ENCODE measurements at places on chromosomes 1 and 21. TPM values are rescaled to one million over a fixed set of nuclear protein-coding genes. Genes with fewer than 3 reads are reported as not detected.

DNA sequence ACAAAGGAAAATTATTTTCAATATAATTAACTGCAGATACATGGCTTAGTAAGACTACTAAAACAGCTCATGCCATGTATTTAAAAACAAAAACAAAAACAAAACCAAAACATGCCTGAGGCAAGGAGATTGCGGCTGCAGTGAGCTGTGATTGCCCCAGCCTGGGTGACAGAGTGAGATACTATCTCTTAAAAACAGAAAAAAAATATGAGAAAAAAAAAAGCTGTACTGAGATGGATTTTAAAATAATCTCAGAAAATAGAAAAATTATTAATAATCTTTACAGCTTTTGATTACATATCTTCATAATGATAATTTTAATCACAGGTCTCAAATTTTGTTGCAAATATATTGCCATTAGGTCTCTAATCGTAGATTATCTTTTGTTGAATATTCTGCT, 24.0 kb upstream of the LIN9 start:
- no peaks in the 10 kb centered on the region for H3K27me3 ChIP-seq
- peaks cover 13% of the 10 kb centered on the region for H3K4me1 ChIP-seq
- no peak for DNase-seq
- H3K4me3 ChIP-seq, result peak overlapping the region; percentile 17
- no peak overlapping the region for H3K27ac ChIP-seq

DNA sequence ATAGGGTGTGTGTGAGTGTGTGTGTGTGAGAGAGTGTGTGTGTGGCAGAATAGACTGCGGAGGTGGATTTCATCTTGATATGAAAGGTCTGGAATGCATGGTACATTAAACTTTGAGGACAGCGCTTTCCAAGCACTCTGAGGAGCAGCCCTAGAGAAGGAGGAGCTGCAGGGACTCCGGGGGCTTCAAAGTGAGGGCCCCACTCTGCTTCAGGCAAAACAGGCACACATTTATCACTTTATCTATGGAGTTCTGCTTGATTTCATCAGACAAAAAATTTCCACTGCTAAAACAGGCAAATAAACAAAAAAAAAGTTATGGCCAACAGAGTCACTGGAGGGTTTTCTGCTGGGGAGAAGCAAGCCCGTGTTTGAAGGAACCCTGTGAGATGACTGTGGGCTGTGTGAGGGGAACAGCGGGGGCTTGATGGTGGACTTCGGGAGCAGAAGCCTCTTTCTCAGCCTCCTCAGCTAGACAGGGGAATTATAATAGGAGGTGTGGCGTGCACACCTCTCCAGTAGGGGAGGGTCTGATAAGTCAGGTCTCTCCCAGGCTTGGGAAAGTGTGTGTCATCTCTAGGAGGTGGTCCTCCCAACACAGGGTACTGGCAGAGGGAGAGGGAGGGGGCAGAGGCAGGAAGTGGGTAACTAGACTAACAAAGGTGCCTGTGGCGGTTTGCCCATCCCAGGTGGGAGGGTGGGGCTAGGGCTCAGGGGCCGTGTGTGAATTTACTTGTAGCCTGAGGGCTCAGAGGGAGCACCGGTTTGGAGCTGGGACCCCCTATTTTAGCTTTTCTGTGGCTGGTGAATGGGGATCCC, 18.3 kb upstream of the HDAC1 start:
- peaks cover 58% of the 10 kb centered on the region for H3K4me1 ChIP-seq
- H3K27me3 ChIP-seq, result no peaks in the 10 kb centered on the region
- peak; percentile 91 for DNase-seq
- H3K36me3 ChIP-seq, result peaks cover 58% of the 10 kb centered on the region
- H3K27ac ChIP-seq, result peak overlapping the region; percentile 94

DNA sequence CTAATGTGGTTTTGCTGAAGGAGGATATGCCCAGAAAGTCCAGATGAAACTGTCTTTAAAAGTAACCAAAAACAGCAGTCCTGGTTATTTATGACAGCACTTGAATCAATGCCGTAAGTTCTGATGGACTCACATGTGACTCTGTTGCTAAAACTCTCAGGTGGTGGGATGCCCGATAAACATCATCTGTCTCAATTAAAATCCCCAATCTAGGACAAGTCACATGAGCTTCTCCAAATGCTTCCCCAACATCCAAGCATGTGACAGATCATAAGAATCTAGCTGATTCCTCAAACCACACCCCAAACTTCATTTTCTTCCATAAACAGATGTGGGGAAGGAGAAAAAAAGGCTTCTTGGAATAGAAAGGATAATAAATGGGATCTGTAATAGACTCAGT, 786 bp upstream of the CTSK start:
- no peak for DNase-seq
- H3K27me3 ChIP-seq, result no peaks in the 10 kb centered on the region
- no peak overlapping the region for H3K4me3 ChIP-seq
- peaks cover 14% of the 10 kb centered on the region for H3K4me1 ChIP-seq
- peaks cover 6% of the 10 kb centered on the region for H3K36me3 ChIP-seq

GRCh38 chr1:12499539-12500240, 118.3 kb downstream of the DHRS3 start:
- H3K27ac ChIP-seq, result no peak overlapping the region
- no peak overlapping the region for H3K4me3 ChIP-seq

Gene ITLN2
- total RNA-seq, result not detected

- no peaks in the 10 kb centered on the region for H3K36me3 ChIP-seq
- no peak overlapping the region for H3K4me3 ChIP-seq
- H3K4me1 ChIP-seq, result no peaks in the 10 kb centered on the region
- peaks cover 20% of the 10 kb centered on the region for H3K27me3 ChIP-seq
- DNase-seq, result no peak
- no peak overlapping the region for H3K27ac ChIP-seq
Measured at GRCh38 chr21:37904856-37905255, 11.4 kb downstream of the KCNJ6 start.

Gene COP1
- 43.4 TPM for total RNA-seq

GRCh38 chr21:15592271-15592860, 137.4 kb upstream of the USP25 start:
- no peaks in the 10 kb centered on the region for H3K4me1 ChIP-seq
- H3K4me3 ChIP-seq, result no peak overlapping the region
- H3K27ac ChIP-seq, result no peak overlapping the region
- DNase-seq, result no peak
- peaks cover 8% of the 10 kb centered on the region for H3K27me3 ChIP-seq
- no peaks in the 10 kb centered on the region for H3K36me3 ChIP-seq

DNA sequence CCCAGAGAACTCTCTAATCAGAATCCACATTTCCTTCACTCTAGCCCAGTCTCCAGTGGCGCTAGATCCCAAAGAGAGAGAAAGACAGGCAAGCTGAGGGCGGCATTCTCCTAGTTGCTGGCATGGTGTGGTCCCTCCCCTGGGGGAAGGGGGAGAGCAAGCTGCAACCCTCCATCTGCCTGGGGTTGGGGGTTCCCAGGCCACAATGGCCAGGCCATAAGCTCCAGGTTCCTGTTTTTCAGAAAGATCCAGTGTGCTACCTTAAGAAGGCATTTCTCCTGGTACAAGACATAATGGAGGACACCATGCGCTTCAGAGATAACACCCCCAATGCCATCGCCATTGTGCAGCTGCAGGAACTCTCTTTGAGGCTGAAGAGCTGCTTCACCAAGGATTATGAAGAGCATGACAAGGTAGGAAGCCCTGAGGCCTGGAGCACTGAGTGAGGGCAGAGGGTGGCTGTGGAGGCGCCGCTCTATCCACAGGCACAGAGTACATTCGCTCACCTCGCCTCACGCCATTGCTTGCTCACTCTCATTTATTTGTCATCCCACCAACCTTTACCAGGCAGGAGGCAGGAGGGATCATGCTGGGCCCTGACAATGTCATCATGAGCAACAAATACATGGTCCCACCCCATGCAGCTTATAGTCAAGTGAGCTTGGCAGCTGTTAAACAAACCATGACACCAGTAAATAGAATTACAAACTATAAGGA, 6.6 kb downstream of the CSF1 start:
- peaks cover 13% of the 10 kb centered on the region for H3K4me1 ChIP-seq
- peaks cover 60% of the 10 kb centered on the region for H3K36me3 ChIP-seq
- no peak for DNase-seq
- no peak overlapping the region for H3K27ac ChIP-seq
- no peak overlapping the region for H3K4me3 ChIP-seq

DNA sequence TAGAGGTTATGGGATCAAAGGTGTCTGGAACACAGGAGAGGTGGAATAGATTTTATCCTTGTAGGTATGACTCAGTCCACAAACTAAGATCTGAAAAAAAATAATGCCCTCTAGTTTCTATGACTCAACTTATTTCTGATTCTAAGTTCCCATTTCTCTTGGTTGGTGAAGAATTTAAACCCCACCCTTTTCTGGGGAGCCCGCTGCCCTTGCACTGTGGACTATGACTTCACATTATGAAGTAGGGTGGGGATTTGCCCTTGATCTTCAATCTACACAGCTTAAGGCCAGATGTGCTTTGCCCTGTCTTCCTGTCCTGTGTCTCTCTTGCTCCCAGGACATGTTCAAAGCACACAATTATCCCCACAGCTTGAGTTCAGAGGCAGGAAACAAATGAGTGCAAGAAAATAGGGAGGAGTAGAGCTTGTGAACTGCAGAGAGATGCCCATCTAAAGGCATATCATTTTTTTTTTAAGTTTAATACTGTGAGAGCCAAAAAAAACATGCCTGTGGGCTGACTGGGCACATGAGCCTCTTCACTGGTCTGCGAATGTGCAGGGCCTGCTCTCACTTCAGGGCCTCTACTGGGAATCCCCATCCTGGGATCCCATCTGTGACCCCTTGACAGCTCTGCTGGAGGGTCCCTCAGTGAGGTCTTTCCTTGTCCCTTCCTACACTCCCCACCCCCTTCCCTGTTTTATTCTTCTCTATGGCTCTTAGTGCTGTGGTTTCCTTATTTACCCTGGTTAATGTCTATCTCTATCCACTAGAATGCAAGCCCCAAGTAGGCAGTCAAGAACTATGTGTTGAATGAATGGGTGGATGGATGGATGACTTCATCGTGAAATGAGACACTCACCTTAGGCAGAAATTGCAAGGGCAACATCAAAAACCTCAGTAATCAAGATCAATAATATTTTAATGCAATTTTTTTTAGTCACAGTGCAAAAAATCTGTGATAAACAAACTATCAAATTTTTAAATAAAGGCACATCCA, 61.5 kb downstream of the CD58 start:
- peak; percentile 68 for DNase-seq
- peaks cover 67% of the 10 kb centered on the region for H3K4me1 ChIP-seq
- H3K27ac ChIP-seq, result peak overlapping the region; percentile 78
- H3K36me3 ChIP-seq, result peaks cover 6% of the 10 kb centered on the region
- H3K4me3 ChIP-seq, result no peak overlapping the region
